ENCODE measurements at places on chromosomes 7 and 10.

GRCh38 chr7:154532771-154533170, 470.2 kb downstream of the PAXIP1 start:
- no peak for DNase-seq

- no peak for DNase-seq
These were observed 53.8 kb downstream of the SLC18A2 start for GRCh38 chr10:117294735-117295134.

DNA sequence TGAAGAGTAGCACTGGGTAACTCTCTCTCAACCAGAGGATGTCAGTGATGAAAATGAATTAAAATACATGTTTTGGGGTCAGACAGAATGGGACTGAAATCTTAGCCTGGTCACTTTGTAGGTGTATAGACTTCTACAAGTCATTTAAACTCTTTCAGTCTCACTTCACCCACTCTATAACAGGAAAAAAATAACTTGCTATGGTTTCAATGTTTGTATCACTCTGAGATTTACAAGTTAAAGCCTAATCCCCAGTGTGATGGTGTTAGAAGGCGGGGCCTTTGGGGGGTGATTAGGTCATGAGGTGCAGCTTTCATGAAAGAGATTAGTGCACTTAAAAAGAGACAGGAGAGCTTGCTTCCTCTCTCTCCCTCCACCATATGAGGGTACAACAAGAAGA, 134.8 kb downstream of the INHBA start:
- no peak for DNase-seq

GRCh38 chr10:44009891-44010632, 361.4 kb upstream of the ZNF32 start:
- DNase-seq, result no peak

- no peak for DNase-seq
These were observed 397 bp upstream of the NFE2L3 start for GRCh38 chr7:26151650-26151952.

DNA sequence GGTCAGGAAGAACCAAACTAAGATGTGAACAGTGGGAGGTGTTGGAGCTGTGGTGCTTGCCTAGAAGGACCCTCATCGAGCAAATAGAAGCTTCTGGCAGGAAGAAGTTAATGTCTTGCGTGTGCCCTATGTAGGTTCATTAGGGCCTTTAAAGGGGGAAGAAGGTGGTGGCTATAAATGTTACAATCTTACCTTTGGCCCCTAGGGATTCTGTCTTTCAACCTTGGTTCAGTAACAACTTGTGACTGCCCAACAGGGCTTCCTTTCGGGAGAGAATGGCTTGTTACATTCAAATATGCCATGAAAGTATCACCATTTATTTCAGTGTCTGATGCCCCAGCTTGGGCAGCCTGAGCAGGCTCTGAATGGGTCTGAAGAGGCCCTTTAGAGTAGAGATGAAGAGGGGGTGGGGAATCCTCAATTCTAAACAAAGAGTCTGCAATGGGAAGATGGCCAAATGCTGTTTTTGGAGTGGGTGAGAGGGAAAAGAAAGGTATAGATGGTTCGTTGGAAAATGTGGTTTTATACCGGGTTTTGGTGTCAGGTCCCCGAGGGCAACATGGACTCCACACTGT, 108.0 kb downstream of the TCF7L2 start:
- DNase-seq, result no peak

DNA sequence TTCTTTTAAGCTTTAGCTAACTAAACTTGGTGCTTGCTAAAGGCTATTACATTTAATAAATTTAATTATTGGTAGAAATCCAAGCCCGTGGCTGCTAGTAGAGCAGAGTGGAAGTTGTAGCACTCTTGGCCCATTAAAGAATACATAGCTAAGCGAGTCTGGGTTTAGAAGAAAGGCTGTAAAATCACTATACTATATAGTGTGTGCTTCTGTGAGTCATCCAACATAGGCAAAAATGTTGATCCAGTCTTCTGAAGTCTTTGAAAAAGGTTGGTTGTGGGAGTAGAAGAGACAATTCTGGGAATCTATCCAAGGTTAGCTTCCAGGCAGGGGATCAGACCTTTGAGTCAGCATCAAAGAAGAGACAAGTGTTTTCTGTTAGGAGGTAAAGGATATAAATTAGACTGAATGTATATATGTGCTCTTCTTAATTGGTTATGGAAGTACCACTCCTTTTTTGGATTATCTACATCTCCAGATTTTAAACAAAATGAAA, 664.2 kb downstream of the NXPH1 start:
- no peak for DNase-seq

DNA sequence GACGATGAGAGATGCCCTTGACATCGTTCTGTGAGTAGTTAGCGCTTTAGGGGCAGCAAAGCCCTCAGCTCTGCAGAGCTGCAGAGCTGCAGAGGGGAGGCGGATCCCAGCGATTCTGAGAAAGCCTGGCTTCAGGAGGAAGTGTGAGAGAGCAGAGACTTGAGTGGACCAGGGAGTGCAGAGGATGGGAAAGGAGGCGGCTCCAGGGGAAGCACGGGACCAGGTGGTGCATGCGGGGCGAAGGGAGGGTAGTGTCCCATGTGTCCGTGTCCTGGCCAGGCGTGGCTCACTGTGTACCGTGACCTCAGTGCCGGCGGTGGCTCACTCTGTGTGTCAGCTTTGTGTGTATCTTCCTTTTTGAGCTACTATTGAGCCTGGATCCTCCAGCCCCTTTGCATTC, 250.8 kb upstream of the PITRM1 start:
- DNase-seq, result no peak

DNA sequence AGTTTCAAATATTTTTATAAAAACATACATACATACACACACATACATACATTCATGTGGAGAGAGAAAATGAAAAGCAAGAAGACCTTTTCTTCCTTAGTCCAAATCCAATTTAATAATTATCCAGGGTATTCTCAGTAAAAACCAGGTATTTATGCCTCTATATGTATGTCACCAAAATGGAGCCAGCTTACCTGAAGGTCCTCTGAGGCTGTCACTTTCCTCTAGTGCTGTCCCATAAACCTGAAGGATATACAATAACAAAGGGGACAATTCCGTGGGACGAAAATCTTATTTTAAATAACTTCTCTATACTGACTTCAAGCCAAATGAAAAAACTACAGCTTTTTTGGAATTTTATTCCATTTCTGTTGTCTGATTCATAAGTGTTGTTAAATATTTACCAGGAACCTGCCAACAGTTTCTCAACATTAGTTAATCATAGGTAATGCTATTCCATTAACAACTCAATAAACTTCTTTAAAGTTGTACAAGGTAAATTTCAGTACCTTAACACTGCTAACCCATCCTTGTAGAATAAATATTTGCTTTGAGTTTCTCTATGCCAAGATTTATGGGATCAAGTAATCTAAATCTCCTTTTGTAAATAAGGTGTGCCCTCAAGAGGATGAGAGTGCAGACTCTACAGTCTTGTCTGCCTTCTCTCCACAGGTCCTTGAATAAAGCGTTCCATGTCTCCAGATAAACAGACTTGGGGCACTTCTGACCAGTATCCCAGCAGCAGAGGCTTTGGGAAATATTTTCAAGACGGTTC, 260.3 kb downstream of the AHR start:
- DNase-seq, result no peak

GRCh38 chr10:53537508-53537907, 764.9 kb upstream of the MBL2 start:
- DNase-seq, result no peak

GRCh38 chr10:113916053-113916452, 61.6 kb downstream of the NHLRC2 start:
- DNase-seq, result no peak

- no peak for DNase-seq
These were observed 394.9 kb downstream of the HTR7 start for GRCh38 chr10:90462749-90463470.

DNA sequence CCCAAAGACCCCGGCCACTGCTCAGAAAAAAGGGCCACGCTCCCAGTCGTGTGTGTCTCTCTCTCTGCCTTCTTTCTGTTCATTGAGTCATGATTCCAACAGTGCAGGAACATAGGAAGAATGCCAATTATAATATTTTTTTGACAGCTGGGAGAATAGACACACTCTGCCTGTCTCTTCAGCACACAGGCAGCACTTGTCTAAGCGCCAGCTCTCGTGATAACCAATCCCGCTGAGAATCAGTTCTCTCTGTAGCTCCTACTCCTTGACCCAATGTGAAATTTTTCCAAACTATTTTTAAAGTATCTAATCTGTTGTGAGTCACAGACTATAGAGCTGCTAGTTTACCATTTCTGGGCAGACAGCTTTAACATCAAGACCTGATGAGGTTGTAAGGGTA, 145.7 kb upstream of the RHEB start:
- DNase-seq, result no peak

GRCh38 chr10:24269476-24269875, 60.5 kb downstream of the KIAA1217 start:
- no peak for DNase-seq
